ENCODE measurements at places on chromosomes 7 and 10.

GRCh38 chr10:48842231-48842630, 97.4 kb downstream of the LRRC18 start:
- no peak for DNase-seq

GRCh38 chr7:20785157-20786048, 1.3 kb downstream of the SP8 start:
- DNase-seq, result no peak

- DNase-seq, result no peak
Observed at GRCh38 chr7:32335107-32335506, 155.1 kb downstream of the LSM5 start.

GRCh38 chr7:15801551-15801950, 115.1 kb upstream of the MEOX2 start:
- DNase-seq, result no peak

DNA sequence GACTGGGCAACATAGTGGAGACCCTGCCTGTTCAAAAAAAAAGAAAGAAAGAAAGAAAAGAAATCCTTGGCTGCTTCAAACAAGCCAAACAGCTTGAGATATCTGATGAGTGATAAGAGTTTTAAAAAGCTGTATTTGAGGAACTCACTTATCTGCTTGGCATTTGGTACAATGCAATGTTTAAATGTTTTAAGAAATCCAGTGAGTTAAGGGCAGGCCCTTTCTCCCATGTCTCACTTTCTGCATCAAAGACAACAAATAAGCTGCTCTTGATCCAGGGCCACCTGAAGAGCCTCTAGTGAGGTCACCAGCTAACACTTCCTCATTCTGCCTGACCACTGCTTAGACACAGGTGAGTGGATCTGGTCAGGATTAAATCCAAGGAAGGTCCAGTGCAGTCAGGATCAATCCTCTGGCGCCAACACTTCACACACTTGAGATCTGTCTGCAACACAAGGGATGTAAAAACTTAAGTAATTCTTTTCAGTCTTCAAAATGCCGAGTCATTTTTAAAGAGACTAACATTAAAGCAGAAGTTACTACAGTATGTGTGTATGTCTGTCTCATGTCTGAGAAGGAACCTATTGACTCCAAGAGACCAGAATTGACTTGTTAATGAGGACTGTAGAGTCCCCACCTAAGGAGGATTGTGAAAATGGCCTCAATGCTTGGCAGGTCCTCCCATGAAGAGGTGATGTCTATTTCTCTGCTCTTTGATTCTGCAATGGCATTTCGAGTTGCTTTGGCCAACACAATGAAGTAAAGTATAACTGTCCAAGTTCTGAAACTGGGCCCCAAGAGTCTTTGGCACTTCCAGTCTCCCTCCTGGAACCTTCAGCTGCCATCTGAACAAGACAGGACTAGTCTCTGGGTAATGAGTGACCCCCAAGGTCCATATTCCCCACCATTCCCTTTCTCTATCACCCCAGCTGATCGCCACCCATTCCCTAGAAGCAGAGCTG, 43.1 kb downstream of the CREB3L2 start:
- no peak for DNase-seq

DNA sequence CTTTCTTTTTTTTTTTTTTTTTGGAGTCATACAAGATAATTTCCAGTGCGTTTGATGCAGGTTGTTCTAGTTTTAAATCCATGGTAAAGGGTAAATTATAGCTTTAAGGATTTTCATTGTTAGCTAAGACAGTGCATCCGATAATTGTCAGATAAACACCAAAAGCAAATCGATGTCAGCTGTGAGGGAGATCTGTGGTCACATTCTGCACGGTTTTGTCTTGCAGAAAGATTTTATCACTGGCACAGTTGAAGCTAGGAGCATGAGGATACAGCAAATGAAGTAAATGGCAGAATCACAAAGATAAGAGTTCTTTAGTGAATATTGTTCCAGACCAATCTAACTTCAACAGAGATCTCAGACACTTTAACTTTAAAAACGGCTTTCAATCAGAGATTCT, 648.8 kb upstream of the COBL start:
- DNase-seq, result no peak

All from right renal cortex interstitium (tissue), 3 donors.